ENCODE measurements at places on chromosomes 3 and 15.

GRCh38 chr15:52247461-52247860, 48.1 kb downstream of the MYO5C start:
- no peak for DNase-seq

DNA sequence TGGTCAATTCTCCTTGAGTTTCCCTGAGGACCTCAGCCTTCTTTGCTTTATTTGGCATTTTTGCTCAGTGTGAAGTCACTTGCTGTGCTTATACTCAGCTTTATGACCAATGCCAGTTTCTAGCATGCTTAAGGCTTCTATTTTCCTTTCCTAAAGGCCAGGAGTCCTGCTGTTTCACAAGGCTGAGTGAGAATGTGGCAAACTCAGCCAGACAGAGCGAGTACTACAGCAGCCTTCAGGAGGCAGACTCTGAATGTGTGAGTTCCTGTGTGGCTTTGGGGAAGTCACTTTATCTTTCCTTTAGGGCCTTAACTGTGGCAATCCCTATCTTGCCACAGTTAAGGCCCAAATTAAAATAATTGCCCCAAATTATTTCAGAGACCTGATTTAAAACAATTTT, 213.2 kb upstream of the MRPL3 start:
- no peak for DNase-seq

DNA sequence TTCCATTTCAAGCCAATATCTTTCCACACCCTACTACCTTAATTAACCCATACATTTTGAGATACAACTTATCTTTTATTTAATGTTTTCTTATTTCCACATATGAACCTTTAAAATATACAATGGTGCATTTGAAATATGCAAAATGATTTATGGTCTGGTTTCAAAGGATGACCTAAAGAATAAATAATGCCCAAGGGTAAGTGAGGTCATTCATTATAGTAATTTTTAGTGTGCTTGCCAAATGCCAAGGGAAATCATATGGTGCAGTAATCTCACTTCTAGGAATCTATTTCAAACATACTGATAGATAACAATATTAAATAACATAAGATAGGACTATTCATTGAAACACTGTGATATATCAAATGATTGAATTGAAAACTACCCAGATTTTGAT, 1055.4 kb downstream of the AGBL1 start:
- no peak for DNase-seq

GRCh38 chr3:101902041-101902440, 52.7 kb downstream of the NFKBIZ start:
- DNase-seq, result peak; percentile 88

DNA sequence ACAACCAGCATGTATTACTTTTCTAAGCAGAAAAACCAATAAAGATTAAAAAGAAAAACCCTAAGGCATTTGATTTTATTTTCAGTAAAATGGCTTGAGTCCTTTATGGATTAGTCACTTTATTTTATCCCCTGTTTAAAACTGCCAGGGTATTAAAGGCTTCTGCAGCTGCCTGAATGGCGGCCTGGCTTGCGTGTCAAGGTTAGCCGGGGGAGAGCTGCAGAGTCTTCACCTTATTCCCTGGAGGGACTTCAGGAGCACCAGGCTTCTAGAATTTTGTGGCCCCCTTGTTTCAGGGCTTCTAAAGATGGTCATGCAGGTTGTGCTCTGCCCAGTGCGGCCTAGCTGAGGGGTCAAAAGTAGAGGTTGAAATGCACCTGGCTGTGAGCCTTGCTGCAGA, 58.0 kb upstream of the ICE2 start:
- no peak for DNase-seq

DNA sequence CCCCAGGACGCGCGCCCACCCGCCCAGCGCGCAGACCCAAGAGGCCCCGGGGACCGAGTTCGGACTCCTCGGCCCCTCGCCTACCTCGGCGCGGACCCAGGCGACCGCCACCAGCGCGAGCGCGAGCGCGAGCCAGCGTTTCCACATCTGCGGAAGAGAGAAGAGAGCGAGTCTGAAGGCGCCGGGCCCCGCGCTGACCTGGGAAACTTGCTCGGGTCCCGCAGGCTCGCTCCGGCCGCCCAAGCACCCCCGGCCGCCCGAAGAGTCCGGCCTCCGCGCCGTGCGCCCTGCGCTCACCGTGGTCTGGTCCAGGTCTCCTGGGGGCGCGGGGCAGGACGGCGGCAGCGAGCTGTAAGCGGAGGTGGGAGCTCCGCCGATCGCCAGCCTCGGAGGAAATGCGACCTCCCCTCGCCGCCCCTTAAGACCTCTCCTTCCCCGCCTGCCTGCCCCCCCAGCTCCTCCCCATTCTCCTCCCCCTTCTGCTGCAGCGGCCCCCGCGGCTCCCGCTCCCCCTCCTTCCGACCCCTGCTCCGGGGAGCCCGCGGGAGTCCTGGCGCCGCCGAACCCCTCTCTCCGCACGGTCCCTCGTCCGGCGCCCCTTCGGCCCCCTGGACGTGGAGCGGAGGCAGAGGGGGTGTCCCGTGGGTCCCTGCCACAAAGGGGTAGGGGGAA, at the start of gene FSTL1:
TSS of gene FSTL1 (minus strand) at position 393 of the 672 bp plus-strand sequence. CDS start at position 147, 246 bp downstream.
- DNase-seq, result peak; percentile 83

- no peak for DNase-seq
These were observed 248.9 kb downstream of the TJP1 start for GRCh38 chr15:29573197-29573838.

DNA sequence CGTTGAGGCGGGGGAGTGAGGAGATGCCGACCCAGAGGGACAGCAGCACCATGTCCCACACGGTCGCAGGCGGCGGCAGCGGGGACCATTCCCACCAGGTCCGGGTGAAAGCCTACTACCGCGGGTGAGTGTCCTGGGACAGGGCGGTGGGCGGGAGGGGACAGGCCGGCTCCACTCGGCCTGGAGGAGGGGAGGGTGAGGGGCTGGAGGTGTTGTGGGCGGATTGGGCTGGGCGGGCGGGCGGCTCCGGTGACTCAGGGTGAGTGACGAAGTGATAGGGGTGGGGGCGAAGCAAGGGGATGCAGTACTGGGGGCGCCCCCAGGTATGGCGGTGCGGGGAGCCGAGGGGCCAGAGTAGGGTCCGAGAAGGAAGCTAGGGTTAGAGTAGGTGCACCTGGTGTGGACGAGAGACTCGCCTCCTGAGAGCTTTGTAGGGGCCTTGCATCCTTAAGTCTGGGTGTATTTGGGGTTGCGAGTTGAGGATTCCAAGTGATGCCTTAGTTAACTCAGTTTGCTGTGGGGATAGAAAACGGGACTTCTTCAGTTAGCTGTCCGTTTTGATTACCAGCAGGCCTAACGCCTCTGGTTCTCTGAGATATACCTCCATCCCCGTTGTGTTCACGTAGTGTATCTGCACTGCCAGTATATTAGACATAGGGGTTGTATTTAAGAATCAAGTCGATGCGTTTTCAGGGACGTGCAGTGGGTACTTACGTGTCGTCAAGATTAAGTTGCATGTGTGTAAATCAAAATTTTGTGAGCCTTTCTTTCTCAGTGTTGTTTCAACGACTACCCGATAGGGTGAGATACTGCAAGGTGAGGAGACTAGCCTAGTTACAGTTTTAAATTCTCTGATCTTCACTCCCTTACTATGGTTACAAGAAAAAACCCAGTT, 670 bp downstream of the PRKCI start:
- peak; percentile 16 for DNase-seq

DNA sequence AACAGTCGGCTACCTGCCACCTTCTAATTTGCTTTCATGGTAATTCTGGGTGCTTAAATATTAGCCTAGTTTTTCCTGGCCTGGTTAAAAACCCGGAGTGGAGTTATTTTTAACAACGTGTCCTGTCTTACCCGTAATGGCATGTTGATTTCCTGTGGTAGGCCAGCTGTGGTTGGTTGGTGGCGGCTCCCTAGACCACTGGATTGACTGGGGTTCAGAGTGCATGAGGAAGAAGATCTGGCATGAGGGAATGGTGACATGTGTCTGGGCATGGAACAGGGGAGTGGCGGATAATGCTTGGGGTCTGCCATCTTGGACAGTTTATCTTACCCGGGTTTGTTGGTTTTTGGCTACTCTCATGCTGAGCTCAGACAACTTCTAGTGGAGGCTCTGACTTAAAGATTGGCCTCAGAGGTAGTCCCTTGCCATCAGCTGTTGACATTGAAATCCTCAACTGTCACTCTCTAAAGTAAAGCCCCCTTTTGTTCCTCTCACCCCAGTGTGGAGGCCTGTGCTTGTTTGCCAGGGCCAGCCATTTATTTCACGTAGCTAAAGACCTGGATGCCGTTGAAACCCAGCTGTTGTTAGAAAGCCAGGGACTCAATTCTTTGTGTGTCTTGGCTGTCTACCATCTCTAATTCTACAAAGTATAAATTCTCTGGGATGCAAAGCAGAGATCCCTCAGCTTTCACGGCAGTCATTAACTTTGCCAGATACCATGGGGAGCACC, 81.6 kb downstream of the DNASE1L3 start:
- no peak for DNase-seq

DNA sequence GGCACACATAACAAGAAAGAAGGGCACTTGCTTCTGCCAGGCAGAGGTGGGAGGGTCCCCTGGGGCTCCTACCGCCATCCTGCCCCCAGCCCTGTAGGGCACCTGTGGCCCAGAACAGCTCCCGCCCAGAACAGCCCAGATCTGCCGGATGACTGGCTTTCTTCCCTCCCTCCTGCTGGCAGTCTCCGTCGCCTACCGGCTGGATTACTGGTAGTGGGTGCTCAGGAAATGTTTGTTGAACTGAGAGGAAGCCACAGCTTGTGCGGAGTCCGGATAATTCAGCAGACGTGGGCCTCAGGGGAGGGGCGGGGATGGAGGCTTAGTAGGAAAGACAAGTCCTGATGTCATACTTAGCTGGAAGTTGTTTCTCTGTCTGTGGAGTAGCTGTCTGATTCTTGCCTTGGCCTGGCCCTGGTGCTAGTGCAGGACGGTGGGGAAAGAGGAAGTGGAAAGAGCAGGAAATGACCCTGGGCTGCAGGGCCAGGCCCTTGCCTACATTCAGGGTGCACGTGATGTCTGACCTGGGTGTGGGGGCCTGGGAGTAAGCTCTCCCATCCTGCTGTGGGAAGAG, 6.7 kb downstream of the CCDC9B start:
- DNase-seq, result peak; percentile 56

DNA sequence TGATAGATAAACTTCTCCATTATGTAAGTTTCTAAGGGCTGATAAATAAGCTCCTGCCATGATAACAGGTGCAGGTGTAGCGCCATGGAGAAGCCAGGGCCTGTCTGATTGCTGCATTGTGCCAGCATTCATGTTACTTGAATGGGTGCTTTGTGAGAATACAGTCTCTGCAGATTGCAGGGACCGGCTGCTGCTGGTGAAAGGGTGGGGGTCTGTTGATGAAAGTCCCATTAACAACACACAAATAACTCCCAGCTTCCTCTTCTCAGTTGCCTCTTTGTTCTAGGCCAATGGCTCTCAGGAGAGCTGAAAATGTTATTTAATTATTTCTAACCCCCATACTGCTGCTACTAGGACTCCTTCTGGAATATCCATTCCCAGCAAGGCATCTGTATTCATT, 77.2 kb downstream of the RTP4 start:
- no peak for DNase-seq

- no peak for DNase-seq
These were observed 110.8 kb downstream of the BBX start for GRCh38 chr3:107633327-107634098.

- no peak for DNase-seq
These were observed 460.4 kb downstream of the RBMS3 start for GRCh38 chr3:29741231-29741630.

GRCh38 chr3:124048967-124049798, 57.3 kb upstream of the ROPN1 start:
- no peak for DNase-seq

- DNase-seq, result peak; percentile 63
These were observed 56.8 kb downstream of the PXYLP1 start for GRCh38 chr3:141288336-141288990.

DNA sequence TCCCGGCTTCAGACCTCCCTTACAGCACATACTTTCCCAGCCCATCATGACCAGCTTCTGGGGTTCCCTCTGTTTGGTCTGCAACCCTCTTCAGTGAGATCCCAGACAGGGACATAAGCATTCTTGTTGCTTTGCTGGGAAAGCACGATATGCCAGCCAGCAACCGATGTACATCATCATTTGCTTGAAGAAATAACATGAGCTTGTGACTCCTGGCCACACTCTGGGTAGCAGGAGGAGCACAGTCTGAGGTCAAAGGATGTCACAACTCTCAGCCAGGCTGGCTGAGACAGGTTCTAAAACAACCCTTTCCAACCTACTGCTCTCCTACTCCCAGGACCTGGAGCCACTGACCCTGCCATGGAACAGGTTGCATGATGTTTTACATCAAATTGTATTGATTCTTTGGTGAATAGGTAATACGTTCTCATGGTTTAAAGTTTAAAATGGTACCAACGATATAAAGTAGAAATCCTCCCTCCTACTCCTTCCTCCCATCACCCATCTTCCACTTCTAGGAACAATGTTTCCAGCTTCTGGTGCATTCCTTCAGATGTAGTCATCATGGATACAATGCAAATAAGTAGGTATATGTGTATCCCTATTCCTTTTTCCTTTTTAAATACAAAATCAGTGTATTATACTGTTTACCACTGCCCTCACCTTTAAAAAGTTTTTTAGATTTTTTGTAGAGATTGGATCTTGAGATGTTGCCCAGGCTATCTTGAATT, 190.3 kb downstream of the OPA1 start:
- DNase-seq, result peak; percentile 9

- DNase-seq, result no peak
These were observed 1092.3 kb downstream of the TUSC7 start for GRCh38 chr3:117801912-117802239.

- DNase-seq, result peak; percentile 47
These were observed 31.1 kb downstream of the DNAJC13 start for GRCh38 chr3:132448216-132448961.

DNA sequence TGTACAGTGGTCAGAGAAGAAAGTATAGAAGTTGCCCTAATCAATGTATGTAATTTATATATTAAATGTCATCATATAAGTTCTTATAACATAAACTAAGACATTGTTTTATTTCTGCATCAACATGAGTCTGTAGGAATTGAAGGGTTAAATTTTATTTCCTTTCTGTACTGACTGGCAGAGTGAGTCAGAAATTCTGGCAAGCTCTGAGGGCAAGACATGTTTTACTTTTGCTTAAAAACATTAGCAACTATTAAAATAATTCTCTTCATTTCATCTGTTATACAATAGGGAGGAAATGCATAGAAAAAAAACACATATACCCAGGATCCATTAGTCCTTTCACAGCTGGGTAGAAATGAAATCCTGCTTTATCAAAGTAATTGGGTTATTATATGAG, 171.4 kb upstream of the ALCAM start:
- DNase-seq, result peak; percentile 25

DNA sequence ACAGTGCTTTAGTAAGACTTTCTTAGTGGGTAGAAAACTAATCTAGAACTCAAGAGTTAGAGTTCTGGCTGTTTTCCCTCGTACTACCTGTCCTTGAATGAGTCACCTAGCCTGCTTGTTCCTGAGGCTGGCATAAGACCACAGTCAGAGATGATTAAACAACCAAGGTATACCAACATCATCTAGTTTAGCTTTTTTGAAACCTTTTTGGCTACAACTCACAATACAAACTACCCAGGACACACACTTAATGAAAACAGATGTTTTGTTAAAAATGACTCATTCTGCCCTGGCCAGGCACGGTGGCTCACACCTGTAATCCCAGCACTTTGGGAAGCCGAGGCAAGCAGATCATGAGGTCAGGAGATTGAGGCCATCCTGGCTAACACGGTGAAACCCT, 4.6 kb downstream of the MCCC1 start:
- DNase-seq, result no peak
